ENCODE measurements at places on chromosomes 6 and 20. TPM values are rescaled to one million over a fixed set of nuclear protein-coding genes. Genes with fewer than 3 reads are reported as not detected.

GRCh38 chr6:170545405-170545804 is 7.7 kb downstream of the PSMB1 start:
- DNase-seq, result no peak

- DNase-seq, result no peak
Measured at GRCh38 chr6:97128507-97128906, 154.5 kb downstream of the MMS22L start.

The ECT2L gene
- 0.43 TPM for polyA plus RNA-seq

DNA sequence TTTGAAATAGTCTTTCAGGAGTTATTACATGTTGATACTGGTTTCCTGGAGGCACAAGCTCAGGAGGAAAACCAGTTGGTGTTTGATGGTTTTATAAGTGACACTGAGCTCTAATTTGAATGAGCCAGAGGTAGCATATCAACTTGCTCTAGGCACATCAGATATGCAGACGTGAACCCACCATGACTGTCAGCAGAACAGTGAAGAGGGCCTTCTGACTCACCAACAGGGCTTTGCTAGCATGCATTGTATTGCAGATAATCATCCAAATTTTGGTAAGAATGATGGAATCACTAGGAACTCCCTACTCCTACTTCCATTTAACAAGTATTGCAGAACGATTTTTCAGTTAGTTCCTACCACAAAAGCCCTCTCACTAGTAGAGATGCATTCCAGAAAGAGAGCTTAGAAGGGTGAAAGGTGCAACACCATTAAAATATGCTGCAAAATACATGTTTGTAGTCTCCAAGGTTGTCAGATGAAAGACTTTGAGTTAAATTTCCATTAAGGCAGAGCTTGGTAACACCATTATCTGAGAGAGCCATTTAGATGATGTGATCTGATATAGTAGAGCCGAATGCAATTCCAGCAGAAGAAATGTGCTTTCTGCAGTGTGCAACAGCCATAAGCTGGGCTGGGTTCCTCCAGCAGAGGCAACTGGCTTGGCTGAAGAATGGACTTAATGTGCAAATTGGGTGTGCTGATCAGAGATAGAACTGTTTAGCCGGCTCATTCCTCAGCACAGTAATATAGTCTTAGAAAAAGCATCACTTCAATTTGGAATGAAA is 968.7 kb upstream of the ADGRB3 start:
- DNase-seq, result no peak

GRCh38 chr6:119346936-119347335 is 2.6 kb downstream of the MAN1A1 start:
- DNase-seq, result no peak

The TOX2 gene
- polyA plus RNA-seq, result 75.8 TPM

Measured in thymus (tissue), 14 donors.